ENCODE measurements at places on chromosomes 7 and 10.

GRCh38 chr10:132387764-132388210 lies 9.2 kb upstream of the PWWP2B start:
- H3K27ac ChIP-seq: no peak overlapping the region
- no peaks in the 10 kb centered on the region for H3K27me3 ChIP-seq
- no peaks in the 10 kb centered on the region for H3K36me3 ChIP-seq
- H3K4me3 ChIP-seq: no peak overlapping the region

DNA sequence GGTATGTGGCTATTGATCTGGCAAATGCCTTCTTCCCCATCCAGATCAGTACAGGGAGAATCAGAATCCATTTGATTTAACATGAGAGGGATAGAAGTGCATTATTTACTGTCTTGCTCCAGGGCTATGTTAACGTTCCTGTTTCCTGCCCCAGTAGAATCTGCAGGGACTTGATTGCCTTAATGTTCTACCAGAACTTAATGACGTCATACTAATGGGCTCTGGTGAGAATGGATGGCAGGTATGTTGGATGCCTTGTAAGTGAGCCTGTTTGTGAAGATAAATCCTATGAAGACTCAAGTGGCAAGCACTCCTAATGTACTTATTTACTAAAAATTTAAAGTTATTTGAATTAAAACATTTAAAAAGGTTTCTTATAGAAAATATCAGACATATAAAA lies 44.5 kb upstream of the CHCHD3 start:
- no peaks in the 10 kb centered on the region for H3K4me1 ChIP-seq
- no peak overlapping the region for H3K4me3 ChIP-seq
- H3K27me3 ChIP-seq: no peaks in the 10 kb centered on the region
- no peak overlapping the region for H3K27ac ChIP-seq
- no peaks in the 10 kb centered on the region for H3K36me3 ChIP-seq

DNA sequence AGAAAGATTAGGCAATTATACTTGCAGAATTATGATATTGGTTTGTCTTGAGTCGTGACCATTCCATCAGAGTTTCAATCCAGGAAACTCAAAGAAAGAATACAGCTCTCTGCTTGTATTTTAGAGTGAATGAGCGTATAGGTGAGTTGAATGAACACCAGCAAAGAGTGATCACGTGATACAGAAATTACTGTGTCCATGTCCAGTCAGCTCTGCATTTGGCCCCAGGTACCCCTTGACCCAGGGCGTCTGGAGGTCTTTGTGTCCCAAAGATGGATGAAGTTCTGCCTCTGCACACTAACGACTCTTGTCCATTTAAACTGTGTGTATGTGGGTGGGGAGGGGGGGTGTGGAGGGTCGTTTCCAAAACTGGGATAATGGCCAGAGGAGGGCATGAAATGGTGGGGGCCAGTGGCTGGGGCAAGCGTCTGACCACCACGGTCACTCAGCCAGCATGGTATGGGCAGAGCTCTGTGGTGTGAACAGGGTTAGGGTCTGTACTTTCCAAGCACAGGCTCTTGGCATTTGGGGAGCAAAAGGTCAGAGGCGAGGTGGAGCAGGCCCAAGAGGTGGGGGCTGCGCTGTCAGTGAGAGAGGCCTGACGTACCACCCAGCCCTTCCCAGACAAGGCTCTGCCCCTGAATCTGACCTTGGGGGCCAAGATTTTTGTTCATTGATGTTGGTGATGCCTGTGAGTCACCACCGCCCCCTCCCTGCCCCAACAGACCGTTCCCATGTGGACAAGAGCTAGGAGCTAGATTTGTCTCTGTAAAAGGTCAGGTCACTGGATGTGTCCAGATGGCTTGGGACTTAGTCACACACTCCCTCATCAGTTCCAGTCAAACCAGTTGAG lies 1.4 kb downstream of the PTPRE start:
- H3K4me1 ChIP-seq: peaks cover 11% of the 10 kb centered on the region
- no peaks in the 10 kb centered on the region for H3K36me3 ChIP-seq
- H3K4me3 ChIP-seq: peak overlapping the region; percentile 67
- no peak for DNase-seq

- H3K36me3 ChIP-seq: no peaks in the 10 kb centered on the region
- H3K27ac ChIP-seq: no peak overlapping the region
- DNase-seq: no peak
- no peaks in the 10 kb centered on the region for H3K4me1 ChIP-seq
- no peak overlapping the region for H3K4me3 ChIP-seq
Observed at GRCh38 chr7:72674394-72674793, 153.6 kb downstream of the TYW1B start.

DNA sequence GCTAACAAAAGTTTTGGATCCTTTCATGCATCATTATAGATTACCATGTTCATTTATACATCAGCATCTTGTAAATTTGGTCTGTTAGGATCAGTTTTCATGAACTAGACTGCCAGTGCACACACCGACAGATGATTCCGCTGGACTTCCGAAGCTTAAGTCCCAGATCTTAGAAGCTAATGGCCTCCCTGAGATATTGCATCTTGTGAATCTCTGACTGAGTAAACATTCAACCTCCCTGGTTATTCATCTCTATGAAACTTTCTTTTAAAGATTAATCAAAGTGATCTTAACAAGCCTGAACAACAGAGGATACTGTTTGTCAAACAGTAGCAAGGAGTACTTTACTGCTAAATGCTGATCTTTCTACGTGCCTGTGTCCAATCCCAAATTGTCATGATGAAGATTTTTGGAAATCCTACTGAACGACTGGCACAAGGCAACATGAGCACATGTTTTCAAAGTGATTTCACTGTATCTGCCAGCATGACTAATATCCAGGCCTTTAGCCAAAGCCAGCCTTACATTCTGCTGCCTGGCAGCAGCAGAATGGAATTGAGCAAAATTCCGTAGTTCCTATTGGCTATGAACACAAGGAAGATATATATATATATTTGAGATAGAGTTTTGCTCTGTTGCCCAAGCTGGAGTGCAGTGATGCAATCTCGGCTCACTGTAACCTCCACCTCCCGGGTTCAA lies 91.3 kb upstream of the ANK3 start:
- H3K4me1 ChIP-seq: no peaks in the 10 kb centered on the region
- DNase-seq: peak; percentile 68
- no peaks in the 10 kb centered on the region for H3K27me3 ChIP-seq
- H3K4me3 ChIP-seq: peak overlapping the region; percentile 26
- no peaks in the 10 kb centered on the region for H3K36me3 ChIP-seq
- H3K27ac ChIP-seq: no peak overlapping the region

- H3K27ac ChIP-seq: no peak overlapping the region
- DNase-seq: no peak
- H3K4me3 ChIP-seq: no peak overlapping the region
- no peaks in the 10 kb centered on the region for H3K4me1 ChIP-seq
Observed at GRCh38 chr7:22255834-22256233, 101.1 kb downstream of the RAPGEF5 start.

DNA sequence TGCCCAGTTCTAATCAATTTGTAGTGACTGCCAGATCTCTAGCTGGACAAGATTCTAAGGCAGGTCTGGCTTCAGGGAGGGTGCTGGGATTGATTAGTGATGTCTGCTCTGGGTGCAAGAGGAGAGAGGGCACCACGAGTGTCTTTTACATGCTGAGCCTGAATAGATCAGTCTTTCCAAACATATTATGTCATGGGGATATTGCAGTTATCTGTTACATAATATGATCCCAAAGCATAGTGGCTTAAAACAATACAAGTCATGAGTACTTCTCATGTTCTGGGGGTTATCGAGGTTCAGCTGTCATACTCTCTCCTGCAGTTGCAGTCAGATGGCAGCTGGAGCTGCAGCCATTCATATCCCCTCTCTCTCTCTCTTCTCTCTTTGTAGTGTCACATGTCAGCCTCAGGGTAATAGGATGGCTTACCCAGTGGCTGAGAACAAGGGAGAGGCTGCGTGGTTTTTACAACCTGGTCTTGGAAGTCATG lies 26.0 kb downstream of the SLC29A3 start:
- no peak for DNase-seq
- H3K36me3 ChIP-seq: no peaks in the 10 kb centered on the region
- H3K27ac ChIP-seq: no peak overlapping the region
- no peaks in the 10 kb centered on the region for H3K4me1 ChIP-seq
- H3K27me3 ChIP-seq: no peaks in the 10 kb centered on the region

DNA sequence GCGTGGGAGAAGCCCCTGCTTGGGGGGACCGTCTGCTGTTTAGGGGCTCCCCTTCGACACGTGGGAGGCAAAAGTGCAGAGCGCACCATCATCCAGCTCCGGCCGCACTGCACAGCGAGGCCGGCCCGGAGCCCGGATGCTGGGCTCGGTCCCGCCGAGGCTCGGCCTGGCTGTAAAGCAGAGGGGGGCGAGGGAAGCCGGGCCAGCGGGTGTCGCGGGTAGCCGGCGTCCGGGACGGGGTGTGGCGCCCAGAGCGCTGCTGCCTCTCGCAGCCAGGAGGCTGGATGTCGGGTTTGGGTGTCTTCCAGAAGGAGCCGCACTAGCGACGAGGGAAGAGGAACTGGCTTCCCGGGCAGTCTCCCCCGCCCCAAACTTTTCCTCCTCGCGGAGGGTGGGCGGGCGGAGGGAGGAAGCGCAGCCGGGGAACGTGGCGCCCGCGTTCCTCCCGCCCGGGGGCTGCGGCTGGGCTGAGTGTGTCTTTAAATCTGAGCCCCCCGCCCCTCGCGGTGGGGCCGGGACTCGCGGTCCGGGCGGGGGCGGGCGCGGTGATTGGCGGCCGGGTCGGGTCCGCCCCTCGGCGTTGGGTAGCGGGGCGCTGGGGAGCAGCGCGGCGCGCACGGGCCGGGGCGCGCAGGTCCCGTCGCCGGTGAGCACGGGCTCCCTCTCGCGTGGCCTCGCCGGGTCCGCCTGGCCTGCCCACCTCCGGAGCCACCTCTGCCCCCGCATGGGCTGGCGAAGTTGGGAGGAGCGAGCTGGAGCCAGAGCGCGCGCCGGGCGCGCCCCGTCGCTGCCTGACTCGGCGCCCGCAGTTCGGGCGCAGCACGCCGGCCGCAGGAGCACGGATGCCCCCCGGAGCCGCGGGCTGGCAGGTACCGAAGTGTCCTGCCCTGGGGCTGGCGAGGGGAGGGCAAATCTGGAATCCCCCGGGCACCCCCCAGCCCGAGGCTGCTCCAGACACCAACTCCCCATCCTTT lies at the start of gene PALD1:
Gene PALD1 (plus strand): TSS at position 577 of the 974 bp plus-strand sequence. CDS start 47,185 bp downstream, outside the sequence.
- peak; percentile 83 for DNase-seq
- peak within 1 kb of the TSS; percentile 85 for H3K27ac ChIP-seq
- peak within 1 kb of the TSS; percentile 69 for H3K4me3 ChIP-seq
- H3K36me3 ChIP-seq: no peaks in the 10 kb centered on the region
- H3K27me3 ChIP-seq: no peaks in the 10 kb centered on the region

- no peaks in the 10 kb centered on the region for H3K4me1 ChIP-seq
- no peak overlapping the region for H3K27ac ChIP-seq
- DNase-seq: no peak
- H3K27me3 ChIP-seq: no peaks in the 10 kb centered on the region
- no peaks in the 10 kb centered on the region for H3K36me3 ChIP-seq
Observed at GRCh38 chr7:32516551-32517100, 21.3 kb downstream of the AVL9 start.

DNA sequence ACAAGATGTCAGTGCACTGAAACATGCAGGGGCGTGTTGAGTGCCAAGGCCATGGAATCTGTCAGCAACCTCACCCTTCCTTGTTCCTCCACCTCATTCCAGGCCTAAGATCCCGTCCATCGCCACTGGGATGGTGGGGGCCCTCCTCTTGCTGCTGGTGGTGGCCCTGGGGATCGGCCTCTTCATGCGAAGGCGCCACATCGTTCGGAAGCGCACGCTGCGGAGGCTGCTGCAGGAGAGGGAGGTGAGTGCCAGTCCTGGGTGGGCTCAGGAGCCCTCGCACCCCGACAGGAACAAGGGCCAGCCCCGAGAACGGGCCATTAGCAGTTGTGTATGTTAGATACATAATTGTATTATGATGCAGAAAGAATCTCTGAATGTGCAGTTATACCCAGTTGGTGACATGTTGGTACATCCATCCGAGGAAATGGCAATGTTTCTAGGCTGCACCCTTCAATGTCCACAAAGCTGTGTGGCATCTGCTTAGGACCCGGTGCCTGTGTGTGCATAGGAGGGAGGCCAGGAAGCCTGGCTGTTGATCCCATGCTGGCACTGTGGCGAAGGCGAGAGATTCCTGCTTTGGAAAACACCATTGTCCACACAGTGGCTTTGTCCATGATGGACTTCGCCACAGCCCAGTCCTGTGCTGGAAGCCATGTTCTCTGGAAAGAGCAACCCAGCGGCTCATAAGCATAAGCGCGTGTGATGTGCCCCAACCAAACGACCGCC lies 154.2 kb downstream of the EGFR start:
- H3K36me3 ChIP-seq: peaks cover 59% of the 10 kb centered on the region
- peaks cover 14% of the 10 kb centered on the region for H3K4me1 ChIP-seq
- H3K4me3 ChIP-seq: no peak overlapping the region
- H3K27ac ChIP-seq: no peak overlapping the region
- DNase-seq: peak; percentile 53

DNA sequence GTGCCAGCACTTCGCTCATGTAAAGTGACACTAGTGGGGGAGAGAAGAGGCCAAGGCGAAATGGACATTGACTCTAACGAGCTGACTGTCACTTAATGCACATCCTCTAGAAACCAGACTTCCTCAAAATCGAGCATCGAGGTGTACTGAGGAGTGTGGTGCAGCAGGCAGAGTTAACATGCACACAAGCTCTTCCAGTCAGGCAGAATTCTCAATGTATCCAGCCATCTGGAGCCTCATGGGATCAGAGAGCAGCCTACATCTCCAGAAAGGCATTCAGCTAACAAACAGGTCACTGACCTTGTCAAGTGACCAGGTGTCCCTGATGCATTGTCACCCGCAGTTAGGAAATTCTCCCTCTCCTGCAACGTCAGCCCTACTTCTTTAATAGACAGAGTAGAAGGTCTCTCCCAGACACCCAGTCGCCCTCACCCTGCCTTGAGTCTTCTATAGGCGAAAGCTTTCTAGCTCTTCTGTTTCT lies 259.8 kb upstream of the AOAH start:
- no peaks in the 10 kb centered on the region for H3K27me3 ChIP-seq
- no peak overlapping the region for H3K4me3 ChIP-seq
- H3K36me3 ChIP-seq: no peaks in the 10 kb centered on the region
- DNase-seq: no peak
- no peak overlapping the region for H3K27ac ChIP-seq
- no peaks in the 10 kb centered on the region for H3K4me1 ChIP-seq

DNA sequence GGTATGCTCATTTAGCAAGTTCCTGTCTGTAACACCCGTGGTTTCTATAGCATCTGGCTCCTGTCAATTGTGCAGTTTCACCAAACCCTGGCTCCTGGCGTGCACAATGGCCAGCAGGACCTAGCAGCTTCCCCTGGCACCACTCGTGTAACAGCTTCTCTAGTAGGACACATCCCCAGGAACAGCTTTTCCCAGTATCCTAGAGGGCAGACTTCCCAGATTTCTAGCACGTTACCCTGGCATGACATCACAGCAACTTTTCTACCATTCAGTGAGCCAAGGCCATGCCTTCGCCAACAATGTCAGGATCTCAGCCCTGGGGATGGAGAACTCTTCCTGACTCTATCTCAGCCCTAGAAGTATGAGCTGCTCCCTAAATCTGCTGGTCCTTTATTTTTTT lies 6.5 kb downstream of the YME1L1 start:
- no peaks in the 10 kb centered on the region for H3K27me3 ChIP-seq
- H3K36me3 ChIP-seq: peaks cover 27% of the 10 kb centered on the region
- H3K27ac ChIP-seq: no peak overlapping the region
- DNase-seq: no peak

- DNase-seq: no peak
- H3K27me3 ChIP-seq: no peaks in the 10 kb centered on the region
- no peak overlapping the region for H3K27ac ChIP-seq
- H3K36me3 ChIP-seq: no peaks in the 10 kb centered on the region
- no peak overlapping the region for H3K4me3 ChIP-seq
Observed at GRCh38 chr10:69855346-69856111, 53.8 kb downstream of the COL13A1 start.
